ENCODE measurements at places on chromosomes 5 and 9.

- DNase-seq, result no peak
These were observed 54.6 kb downstream of the FGF10 start for GRCh38 chr5:44334622-44335021.

- no peak for DNase-seq
These were observed 9.2 kb upstream of the TLX3 start for GRCh38 chr5:171299851-171300250.

- no peak for DNase-seq
These were observed 28.4 kb downstream of the GLRX start for GRCh38 chr5:95794070-95794516.

DNA sequence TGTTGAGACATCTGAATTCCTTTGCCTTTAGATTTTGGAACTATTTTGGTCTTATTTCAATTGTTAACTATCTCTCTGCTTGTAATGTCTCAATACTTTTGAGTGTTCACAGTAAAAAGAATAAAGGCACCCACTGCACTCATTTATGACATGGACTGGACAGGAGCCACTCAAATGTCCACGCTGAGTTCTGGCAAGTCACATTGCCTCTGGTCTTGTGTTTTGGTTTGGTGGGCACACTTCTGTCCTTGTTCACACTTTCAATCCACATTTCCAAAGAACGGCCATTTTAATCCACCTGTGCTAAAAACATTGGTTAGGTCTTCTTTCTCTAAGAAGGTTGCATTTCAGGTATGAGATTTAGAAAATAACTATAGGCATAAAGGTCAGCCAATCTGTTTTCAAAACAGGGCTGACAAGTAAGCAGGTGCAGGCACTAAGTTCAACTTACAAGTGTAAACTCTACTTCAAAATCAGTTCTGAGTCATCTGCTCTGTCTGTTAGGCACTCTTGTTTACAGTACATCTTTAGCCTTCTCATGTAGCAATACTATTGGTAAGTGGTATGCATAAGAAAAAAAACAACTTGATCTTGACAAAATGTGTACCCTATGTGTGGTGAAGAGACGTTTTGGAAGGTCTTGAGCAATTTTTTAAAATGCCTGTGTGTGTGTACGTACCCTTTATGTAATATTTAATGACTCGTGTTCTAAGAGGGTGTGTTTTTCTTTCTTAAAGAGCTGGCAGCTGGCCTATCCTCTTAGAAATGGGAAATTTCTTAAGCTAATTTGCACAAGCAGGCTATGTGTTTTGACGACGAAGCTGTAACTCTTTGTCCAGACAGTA lies 31.5 kb upstream of the ZFAND5 start:
- no peak for DNase-seq

DNA sequence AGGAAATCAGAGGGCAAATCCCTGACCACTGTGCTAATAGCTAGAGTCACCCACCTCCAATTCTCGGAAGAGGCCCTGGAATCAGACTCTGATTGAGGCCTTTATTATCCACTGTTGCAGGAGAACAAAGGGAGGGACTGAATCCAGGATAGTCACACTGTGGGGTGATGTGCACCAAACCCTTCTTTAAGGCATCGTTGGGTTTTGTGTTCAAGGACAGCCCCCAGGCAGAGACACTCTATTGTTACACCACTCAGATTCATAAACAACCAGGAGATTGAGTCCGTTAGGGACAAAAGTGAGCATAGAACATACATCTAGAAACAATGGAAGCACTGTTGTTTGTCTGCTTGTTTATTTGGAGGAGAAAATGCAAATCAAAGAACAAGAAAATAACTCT lies 124.6 kb upstream of the TBCA start:
- no peak for DNase-seq
